Mammary epithelial cell (primary cell): ENCODE measurements at places on chromosomes 16 and 17. TPM values are rescaled to one million over a fixed set of nuclear protein-coding genes. Genes with fewer than 3 reads are reported as not detected.

DNA sequence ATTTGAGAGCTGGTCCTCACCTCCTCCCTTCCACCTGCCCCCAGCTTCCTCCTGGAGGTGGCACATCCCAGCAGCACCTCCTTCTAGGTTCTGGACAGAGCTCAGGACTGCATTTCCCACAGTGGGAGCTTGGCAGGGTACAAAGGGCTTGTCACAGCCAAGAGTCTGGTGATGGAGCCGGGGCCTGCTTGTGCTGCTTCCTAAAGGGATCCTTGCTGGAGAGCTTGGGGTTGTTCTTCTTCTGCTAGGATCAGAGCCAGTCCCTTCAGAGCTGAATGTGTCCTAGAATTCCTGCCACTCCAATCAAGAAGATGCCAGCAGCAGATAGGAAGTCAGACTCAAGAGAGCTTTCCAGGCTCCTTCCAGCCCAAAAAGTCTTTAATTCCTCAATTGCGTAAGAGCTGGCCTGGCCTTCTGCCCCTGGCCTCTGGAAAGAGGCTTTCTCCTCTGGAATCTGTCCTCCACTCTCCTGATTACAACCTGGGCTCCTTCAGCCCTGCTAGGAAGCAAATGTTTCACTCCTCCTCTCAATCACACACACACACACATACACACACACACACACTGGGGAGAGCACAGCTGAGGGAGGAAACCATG lies 4.4 kb downstream of the CD300E start:
- no peak for DNase-seq

GRCh38 chr17:39971076-39971603 lies 8.3 kb downstream of the GSDMA start:
- no peak for DNase-seq

DNA sequence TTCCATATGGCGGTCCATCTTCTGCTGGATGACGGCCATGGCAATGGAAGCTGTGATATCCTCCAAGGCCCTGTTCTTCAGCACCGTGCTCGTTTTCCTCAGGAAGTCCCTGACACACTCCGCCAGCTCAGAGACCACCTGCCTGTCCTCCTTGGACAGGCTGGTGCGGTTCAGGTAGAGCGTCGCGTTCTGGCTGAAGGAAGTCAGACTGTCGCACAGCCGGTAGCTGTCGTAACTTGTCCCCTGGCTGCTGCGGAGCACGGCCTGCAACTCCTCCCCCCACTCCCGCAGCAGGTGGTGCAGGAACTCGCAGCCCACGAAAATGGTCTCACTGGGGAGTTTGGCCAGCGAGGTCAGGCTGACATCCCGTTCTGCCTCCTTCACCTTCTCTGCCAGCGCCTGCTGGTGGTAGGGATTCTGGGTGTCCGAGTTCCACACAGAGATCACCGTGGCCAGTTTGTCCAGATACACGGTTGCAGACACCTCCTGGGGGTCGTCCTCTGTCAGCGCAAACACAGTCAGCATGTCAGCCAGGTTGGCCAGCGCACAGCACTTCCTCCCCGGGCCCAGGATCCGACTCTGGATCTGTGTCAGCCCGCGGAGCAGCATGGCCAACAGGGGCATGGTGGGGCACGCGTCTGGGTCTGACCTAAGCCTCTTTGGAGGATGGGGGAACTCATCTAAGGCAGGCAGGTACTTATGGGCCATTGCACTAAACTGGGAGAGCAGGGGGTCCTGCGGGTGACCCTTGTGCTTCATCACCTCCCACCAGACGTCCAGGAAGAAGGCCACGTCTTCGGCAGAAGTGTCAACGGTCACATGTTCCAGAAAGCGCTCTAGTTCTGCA lies 5.1 kb downstream of the GEMIN4 start:
- DNase-seq: no peak

DNA sequence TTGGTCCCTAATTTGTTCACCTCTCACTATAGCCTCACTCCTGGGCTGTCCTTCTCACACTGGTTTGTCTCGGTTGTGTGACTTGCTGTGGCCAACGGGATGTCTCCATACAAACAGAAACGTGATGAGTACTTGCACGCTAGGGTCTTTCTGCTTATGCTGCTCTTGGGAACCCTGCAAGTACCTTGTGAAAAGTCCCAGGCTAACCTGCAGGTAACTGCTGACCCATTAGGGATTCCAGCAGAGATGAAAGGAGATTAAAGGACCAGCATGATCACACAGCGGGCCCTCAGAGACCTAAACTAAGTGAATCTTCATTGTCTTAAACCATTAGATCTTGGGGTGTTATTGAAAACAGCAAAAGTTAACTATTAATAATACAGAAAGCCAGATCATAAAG lies 562.8 kb upstream of the GOT2 start:
- DNase-seq: no peak

GRCh38 chr16:57863434-57864160 lies 61.3 kb upstream of the KIFC3 start:
- DNase-seq: peak; percentile 45

The TCAP gene
- 0.42 and 0.43 TPM in 2 replicates for total RNA-seq

DNA sequence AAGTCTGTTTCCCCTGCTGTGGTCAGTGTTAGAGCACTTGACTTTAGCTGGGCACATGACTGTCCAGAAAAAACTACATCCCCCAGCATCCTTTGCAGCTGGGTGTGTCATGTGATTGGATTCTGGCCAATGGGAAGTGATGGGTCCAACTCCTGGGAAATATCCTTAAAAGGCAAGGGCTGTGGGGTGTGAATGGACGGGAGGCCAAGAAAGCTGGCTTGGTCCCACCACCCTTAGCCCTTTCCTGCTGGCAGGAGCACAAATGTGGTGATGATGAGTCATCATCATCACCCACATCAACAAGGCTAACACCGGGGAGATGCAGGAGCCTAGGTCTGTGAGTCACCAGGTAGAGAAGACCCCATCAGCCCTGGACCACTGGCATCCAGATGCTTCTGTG lies 341.7 kb downstream of the C16orf95 start:
- peak; percentile 60 for DNase-seq

- no peak for DNase-seq
Measured at GRCh38 chr17:9212376-9213302, 191.3 kb downstream of the NTN1 start.

The CTRB2 gene
- not detected for total RNA-seq

The SLC39A11 gene
- 20.0 and 21.0 TPM in 2 replicates for total RNA-seq

The FOXC2 gene
- total RNA-seq: 1.3 TPM

DNA sequence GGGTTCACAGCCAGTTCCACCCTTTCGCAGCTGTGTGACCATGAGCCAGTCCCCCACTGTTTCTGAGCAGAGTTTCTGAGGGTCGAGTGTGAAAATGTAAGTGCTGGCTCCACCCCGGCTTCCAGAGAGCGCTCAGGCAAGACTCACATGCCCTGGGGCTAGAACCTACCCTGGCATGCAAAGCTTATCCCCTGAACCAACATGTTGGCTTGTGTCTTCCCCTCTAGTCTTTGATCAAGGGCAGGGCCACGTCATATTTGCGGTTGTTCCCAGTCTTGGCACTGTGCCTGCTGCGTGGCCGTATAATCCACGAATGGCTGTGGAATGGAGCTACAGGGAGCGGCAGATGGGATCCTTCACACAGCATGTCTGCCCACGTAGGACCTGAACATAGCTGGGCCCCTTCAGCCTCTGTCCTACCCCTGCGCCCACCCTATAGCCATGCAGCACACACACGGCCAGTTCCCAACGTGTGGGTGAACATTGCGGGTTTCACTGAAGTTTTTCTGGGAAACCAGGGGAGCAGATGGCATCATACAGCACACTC lies 84.8 kb downstream of the MRM1 start:
- peak; percentile 58 for DNase-seq

DNA sequence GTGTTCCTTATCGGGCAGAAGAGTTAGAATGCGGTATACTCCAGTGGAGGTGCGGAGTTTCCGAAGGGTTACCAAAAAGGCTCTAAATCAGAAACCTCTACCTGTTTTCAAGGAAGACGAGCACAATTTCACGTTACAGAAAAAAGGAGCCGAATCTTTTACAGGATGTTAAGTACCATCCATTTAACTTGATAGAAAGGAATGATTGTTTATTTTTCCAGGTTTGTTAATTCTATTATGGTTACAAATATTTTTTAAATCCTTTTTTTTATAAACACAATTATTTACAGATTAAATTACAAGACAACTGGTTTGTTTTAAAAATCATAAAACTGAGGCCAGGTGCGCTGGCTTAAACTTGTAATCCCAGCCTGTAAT lies 18.2 kb downstream of the ZNF213 start:
- DNase-seq: peak; percentile 91

The MMP28 gene
- total RNA-seq: 83.2 and 83.9 TPM in 2 replicates
